ENCODE measurements at places on chromosomes 13 and 19.
A peak's percentile ranks its signal among the peaks of the same experiment; 100 is the strongest.

GRCh38 chr13:94419304-94419924, 60.1 kb downstream of the DCT start:
- DNase-seq, result no peak

DNA sequence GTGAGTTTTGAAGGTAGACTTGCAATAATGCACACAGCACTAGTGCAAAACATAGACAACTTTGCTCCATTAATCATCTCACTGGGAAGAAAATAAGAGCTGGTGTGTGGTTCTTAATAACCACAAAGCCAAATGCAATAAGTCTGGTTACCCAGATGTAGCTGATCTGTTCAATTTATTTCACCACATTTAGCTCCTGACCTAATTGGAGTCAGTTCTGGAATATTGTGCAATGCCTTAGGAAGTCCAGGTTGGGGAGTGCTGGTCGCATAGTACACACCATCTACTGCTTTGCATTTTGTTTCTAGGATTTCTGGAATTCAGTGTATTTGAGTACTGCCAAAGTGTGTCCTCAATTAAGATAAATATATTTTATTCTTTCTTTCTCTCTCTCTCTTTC, 483.3 kb upstream of the SPRY2 start:
- DNase-seq, result no peak

- DNase-seq, result no peak
Measured at GRCh38 chr19:36028313-36029041, 4.2 kb downstream of the CLIP3 start.

DNA sequence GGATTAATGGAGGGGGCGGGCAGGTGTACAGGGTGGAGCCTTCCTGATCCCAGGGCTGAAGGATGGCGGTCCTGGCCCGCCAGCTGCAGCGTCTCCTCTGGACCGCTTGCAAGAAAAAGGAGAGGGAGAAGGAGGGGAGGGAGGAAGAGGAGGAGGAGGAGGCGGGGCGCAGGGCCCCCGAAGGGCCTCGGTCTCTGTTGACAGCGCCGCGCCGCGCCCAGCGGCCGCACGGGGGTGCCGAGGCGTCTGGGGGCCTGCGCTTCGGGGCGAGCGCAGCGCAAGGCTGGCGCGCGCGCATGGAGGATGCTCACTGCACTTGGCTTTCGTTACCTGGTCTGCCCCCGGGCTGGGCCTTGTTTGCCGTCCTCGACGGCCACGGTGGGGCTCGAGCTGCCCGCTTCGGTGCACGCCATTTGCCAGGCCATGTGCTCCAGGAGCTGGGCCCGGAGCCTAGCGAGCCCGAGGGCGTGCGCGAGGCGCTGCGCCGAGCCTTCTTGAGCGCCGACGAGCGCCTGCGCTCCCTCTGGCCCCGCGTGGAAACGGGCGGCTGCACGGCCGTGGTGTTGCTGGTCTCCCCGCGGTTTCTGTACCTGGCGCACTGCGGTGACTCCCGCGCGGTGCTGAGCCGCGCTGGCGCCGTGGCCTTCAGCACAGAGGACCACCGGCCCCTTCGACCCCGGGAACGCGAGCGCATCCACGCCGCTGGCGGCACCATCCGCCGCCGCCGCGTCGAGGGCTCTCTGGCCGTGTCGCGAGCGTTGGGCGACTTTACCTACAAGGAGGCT, at the start of gene PPM1N:
Gene PPM1N, plus strand, starts transcription at position 33 of the 785 bp plus-strand sequence. Its CDS starts 30 bp downstream, at position 63.
- DNase-seq, result no peak

- DNase-seq, result peak; percentile 47
Measured at GRCh38 chr19:17754634-17755442, 3.6 kb downstream of the FCHO1 start.
